ENCODE measurements at places on chromosomes 7 and 10.

GRCh38 chr10:84175436-84175835 lies 1.8 kb downstream of the GPR15LG start:
- no peak for DNase-seq

GRCh38 chr7:3033136-3033535 lies 10.5 kb downstream of the CARD11 start:
- DNase-seq: no peak

GRCh38 chr7:151271699-151272355 lies 23.3 kb upstream of the SMARCD3 start:
- DNase-seq: no peak

- no peak for DNase-seq
Measured at GRCh38 chr7:72430531-72430930, 18.4 kb upstream of the CALN1 start.

DNA sequence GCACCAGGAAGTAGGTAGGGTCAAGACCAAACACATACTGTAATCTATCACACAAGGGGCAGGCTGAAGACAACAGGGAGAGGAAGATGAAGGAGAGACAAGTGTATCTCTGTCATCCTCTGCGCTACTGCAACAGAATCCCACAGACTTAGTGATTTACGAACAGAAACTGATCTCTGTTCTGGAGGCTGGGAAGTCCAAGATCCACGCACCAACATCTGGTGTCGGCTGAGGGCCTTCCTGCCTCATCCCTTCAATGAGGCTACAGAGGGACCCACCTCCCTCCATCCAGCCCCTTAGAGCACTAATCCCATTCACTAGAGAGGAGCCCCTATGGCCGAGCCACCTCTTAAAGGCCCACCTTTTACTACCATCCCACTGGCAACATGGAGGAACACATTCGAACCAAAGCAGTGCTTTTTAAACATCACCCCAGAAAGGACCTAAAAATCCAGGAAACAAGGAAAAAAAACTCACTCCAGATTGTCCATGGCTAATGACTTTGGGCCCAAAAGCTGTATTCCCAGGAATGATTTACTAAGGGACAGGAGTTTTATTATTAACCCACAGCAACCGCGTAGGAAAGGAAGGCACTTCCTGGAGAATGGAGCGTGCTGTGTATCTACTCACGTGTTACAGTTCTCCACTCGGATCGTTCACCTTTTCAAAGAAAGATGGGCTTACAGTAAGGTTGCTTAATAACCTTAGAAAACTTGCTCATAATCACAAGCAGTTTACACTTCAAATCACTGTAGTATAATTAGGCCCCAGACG lies 4.2 kb downstream of the BNIP3 start:
- DNase-seq: no peak

Data from activated T-helper 1 cell treated with anti-CD3 and anti-CD28 coated beads, Interleukin-2, amount 50 U/mL, for 16 hours (primary cell).